ENCODE measurements at places on chromosomes 1 and 21.

GRCh38 chr1:72930528-72930927 lies 648.2 kb upstream of the NEGR1 start:
- no peak for DNase-seq

DNA sequence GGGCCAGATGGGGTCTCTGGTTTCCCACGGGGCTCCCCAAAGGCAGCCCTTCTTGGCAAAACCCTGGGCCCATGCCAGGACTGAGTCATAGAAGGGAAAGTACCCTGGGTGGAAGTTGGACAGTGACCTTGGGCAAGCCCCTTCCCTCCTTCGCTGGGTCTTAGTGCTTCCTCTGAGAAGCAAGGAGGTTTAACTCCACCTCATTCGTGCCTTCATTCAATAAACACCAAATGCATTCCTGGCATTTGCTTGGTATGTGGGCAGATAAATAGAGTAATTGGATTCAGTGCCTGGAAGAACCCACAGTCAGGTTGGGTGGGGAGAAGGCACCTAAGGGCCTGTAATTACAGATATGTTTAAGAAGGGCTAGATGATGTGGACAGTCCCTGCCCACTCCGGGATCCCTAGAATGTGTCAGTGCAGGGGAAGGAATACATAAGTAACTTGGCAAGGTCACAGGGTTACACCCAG lies 36.3 kb upstream of the CITED4 start:
- no peak for DNase-seq

DNA sequence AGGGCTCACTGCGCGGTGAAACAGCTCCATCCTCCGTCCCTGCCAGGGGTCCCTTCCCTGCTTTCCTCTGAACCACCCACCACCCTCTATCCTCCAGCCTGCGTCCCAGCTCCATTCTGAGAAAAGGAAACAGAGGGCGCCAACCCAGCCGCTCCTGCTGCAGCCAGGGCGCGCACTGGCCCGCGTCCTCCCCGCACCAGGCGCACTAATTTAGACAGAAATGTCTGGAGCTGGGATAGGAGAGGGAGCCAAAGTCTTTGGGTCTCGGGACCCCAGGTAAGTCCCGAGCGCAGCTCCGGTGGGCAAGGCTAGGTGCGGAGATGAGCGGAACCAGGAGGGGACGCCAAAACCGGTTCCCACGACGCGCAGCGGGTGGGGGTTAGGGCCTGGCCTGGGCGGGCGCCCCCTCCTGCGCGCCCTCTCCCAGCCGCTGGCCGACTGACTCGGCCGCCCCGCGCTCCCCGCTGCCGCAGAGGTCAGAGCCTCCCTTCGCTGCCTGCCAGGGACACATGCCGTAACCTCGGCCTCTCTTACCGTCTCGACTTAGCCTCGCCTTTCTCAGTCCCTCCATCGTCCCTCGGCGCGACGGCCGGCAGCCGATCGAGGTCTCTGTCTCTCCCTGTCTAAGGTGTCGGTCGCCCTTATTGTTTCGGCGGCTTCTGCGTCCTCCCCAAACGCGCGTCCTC lies 2.0 kb downstream of the CAMK2N1 start:
- no peak for DNase-seq

DNA sequence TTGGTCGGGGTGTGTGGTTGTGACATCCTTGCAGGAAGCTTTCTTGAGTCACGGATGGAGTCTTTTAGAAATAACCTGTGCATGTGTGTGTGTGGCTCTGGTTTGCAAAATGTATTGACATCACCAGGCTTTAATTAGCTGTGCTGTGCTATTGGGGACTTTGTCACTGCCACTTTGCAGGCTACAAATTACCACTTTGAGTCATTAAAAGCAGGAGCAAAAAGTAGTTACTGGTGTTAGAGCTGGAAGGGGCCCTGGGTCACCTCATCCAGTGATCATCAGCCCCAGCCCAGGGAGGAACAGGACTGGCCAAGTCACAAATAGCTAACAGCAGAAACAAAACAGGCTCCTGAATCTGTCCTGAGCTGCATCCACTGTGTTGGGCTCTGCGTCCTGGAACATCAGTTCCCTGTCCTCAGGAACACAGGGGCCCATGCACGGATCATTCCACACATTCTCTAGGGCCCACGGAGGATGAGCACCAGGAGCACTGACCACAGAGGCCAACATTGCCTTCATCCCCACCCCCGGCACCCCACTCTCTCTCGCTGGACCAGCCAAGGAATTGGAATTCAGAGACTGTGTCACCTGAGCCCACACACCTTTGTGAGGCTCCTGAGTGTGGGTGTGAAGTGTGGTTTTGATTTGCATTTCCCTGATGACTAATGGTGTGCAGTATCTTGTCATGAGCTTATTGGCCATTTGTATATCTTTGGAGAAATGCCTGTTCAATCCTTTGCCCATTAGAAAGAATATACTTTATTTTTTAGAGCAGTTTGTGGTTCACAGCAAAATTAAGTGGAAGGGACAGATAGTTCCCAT lies 280.1 kb upstream of the C1orf174 start:
- DNase-seq = no peak

DNA sequence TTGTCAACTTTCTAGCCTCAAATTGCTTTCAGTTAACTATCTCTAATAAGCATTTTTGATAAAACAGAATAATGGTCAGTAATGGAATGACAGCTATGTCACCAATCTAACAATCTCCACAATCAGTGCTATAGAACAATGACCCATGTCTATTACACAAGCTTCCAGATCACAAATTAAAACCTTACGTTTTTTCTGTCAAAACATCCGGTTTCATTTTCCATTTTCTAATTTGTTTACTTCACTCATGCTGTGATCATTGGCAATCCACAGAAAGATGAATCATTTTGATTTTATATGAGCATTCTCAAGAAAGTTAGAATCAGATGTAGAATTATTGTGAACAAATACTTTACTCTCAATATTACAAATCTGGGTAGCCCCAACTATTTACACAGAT lies 80.3 kb downstream of the KCNT2 start:
- DNase-seq = no peak

DNA sequence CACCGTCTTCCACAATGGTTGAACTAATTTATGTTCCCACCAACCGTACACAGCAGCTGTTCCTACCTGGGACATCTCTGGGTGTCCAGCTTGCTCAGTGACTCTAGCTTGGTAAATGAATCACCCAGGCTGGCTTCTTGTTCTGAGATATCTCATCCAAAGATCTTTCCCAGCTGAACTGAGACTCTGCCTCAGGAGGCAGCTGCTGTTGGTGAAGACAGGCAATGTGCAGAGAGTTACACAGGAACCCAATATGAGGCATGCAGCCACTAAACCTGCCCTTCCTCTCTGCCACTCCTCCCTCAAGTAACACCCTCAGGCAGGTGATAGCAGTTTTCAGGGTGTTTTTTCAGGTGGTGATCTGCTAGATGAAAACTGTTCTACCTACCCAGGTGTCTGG lies 14.0 kb upstream of the FOXO6 start:
- DNase-seq = no peak

GRCh38 chr1:56570924-56571372 lies 8.4 kb downstream of the PLPP3 start:
- no peak for DNase-seq

DNA sequence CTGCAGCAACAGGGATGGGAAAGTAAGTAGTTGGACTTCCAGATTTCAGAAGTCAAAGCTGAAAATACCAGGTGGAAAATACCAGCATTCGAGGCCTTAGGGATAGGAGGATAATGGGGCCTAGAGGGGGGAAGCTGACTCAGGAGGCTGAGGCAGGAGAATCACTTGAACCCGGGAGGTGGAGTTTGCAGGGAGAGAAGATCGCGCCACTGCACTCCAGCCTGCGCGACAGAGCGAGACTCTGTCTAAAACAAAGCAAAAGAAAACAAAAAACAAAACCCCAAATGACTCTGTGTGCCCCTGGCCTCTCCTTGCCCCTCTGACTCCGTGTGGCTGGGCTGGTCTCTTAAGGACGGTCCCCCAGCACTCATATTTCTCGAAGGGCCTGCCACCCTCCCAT lies 3.4 kb downstream of the SH2D2A start:
- no peak for DNase-seq

- DNase-seq = no peak
Observed at GRCh38 chr1:16348414-16349182, 3.7 kb downstream of the FBXO42 start.

DNA sequence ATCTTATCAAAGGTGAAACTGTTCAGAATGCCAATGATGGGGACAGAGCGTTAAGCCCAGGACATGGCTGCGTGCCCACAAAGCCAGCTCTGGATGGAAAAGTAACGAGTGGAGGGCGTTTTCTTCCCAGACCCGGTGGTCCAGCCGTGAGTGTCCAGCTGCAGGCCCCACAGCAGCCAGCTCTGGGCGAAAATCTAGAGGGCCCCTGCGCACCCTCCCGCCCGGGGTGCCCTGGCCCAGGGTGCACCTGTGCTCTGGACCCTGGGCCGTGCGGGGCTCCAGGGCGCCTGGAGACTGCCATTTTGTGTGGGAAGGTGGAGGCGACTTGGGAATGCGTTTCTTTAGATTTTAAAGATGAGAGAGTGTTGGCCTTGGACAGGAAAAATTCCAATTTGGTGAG lies 58.8 kb downstream of the SKI start:
- no peak for DNase-seq

DNA sequence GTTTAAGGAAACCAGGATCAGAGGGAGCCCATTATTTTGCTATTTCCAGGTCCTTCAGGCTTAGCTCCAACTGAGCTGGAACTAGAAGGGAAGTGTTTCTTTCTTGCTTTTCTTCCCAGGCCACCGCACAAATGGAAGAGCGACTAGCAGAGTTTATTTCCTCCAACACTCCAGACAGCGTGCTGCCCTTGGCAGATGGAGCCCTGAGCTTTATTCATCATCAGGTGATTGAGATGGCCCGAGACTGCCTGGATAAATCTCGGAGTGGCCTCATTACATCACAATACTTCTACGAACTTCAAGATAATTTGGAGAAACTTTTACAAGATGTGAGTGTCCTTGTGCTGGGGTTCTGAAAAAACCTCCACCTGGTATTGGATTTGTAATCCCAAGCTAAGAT lies 121.8 kb downstream of the PIK3R3 start:
- no peak for DNase-seq

DNA sequence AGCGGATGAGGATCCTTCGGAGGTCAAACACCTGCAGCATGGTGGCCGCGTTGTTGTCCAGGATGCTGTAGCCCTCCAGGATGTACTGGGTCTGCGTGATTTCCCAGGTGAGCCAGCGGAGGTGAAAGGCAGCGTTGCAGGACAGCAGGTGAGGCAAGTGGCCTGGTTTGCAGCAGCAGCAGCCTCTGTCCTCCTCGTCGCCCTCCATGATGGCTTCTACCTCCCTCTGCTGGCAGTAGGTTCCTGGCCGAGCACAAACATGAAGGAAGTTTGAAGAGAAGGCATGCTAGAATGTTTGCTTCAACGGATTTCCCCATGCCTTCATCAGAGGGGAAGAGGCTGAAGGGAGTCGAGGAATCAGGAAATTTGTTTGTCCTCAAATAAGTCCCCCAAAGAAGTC lies 74.7 kb downstream of the NTPCR start:
- no peak for DNase-seq

GRCh38 chr1:198948895-198949659 lies 310.2 kb downstream of the PTPRC start:
- no peak for DNase-seq

DNA sequence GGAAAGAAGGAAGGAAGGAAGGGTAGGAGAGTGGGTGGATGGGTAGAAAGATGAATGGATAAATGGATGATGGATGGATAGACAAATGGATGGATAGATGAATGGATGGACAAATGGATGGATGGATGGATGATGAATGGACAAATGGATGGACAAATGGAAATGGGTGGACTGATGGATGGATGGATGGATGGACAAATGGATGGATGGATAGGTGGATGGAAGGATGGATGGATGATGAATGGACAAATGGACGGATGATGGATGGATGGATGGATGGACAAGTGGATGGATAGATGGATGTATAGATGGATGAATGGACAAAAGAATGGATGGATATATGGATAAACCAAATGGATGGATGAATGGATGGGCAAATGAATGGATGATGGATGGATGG lies 30.5 kb downstream of the CHD5 start:
- no peak for DNase-seq

- DNase-seq = no peak
Observed at GRCh38 chr1:101697072-101697471, 299.7 kb downstream of the OLFM3 start.
